ENCODE measurements at places on chromosomes 1 and 21.

DNA sequence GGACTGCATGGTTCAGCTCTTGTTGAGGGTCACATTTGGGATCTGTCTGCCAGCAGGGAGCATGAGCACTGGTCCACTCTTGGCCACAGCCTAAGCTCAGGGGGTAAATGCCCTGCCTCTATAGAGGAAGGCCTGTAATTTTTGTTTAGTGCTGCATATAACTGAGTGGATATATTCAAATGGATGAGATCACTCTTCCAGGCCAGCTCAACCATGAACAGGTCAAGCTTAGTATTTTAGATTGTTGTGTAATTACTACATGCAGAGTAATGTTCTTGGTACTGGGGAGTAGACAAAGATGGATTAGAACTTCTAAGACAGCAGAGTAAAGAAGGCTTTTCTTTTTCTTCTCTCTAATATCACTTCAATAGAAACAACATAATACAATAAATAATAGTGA is 376.9 kb downstream of the GPATCH2 start:
- DNase-seq, result no peak

DNA sequence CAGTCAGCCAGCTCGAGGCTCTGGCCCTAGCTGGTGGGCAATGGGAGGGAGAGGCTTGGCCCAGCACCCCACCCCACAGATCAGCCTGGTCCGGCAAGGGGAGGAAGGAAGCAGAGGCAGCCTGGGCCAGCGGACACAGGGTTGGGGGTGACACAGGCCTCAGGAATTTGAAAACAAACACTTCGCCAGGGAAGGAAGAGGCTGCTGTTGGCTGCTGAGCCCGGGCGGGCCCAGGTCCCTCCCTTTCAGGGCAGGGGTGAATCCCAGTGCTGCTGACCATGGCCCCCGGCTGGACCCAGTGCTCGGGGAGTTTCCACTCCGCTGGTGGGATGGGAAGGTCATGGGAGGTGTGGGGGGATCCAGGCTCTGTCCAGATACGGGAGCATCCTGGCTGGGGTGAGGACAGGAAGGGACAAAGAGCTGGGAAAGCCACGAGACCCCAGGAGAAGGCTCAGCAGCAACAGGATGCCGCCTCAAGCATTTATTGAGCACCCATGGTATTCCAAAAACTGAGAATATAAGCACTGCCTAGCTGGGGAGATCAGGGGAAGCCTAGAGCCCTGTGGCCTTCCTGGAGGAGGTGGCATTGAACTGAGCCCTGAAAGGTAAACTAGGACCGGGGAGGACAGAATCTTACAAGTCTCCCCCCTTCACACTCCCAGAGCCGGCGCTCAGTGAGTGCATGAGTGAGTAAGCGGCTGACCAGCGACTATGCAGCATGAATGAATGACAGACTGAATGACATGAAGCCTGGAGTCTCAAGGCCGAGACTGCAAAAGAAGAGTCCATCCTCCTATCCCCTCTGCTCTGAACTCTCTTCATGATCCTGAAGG is 26.2 kb upstream of the EPHA2 start:
- no peak for DNase-seq

DNA sequence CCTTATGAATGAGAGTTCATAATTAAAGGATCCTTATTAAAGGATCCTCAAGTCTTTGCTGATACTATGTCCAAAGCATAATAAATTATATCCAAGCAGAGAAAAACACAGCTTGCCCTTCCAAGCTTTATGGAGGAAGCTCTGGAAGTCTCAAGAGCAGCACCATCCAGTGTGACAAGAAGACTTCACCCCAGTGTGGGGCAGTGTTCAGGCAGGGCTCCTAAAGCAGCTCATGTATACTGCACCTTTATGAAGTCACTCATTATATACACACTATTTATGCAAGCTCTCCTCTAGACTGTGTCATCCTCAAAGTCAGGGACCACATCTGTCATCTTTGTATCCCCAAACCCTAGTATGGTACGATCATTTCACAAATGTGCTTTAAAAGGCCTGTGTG is 11.9 kb upstream of the CCN1 start:
- no peak for DNase-seq

GRCh38 chr1:94153133-94153532 is 32.2 kb upstream of the ABCA4 start:
- DNase-seq, result no peak

DNA sequence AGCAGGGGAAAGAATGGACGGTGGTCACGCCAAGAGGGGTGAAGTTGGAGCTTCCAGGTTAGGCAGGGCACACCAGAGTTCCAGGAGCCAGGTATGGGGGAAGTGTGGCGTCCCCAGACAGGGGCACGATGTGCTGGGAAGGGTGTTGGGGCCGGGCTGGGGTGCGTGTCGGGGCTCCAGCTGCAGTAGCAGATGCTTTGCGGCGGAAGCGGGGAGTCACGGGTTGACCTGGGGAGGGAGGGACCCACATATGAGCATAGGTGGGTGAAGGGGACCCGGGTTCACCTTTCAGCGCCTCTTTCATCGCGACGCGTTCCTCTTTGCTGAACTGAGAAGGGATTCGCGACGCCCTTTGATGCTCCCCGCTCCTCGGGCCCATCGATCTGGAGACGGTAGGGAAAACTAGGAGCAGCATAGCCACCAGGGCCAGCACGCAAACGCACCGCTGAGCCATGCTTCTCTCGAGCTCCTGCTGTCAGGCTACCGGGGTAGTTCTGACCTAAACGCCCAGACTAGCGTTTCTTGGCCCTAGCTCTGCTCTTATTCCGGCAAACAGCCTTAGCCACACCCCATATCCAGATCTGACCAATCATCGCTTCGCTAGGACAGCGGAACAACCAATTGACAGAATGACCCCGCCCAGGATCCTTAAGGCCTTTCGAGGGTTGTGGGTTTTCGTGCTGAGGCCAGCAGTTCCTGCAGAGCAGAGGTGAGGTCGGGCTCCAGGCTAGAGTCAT is at the start of gene PM20D1:
Gene PM20D1 (minus strand): TSS at position 514 of the 737 bp plus-strand sequence. CDS start 60 bp downstream, at position 454.
- DNase-seq, result peak; percentile 39

DNA sequence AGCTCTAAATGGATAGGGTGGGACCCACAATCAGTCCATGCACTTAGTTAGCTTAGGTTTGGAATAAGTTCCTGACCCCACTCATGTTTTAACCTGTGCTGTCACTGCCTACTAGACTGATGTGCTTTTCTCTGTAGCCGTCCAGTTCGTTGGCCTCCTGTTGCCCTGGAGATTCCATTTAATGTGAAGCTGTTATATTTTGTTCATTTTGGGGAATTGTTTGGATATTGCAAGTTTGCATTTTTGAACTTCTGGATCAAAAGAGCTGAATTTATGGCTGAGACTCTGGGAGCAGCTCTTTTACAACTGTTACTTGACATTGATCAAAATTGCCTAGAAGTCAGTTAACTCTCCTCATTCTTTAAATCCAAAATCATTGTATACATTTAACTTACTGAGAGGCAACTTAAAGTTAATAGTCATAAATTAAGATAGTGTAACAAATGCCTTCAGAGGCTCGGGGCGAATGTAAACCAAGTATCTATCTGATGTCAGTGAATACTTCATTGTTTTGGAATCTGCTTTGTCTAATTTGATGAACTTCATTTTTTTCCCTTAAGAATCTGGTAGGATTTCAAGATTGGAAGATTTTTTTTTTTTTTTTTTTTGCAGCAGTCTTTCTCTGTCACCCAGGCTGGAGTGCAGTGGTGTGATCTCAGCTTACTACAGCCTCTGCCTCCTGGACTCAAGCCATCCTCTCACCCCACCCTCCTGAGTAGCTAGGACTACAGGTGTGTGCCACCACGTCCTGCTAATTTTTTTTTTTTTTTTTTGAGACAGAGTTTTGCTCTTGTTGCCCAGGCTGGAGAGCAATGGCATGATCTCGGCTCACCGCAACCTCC is 38.1 kb downstream of the MIGA1 start:
- DNase-seq, result no peak

DNA sequence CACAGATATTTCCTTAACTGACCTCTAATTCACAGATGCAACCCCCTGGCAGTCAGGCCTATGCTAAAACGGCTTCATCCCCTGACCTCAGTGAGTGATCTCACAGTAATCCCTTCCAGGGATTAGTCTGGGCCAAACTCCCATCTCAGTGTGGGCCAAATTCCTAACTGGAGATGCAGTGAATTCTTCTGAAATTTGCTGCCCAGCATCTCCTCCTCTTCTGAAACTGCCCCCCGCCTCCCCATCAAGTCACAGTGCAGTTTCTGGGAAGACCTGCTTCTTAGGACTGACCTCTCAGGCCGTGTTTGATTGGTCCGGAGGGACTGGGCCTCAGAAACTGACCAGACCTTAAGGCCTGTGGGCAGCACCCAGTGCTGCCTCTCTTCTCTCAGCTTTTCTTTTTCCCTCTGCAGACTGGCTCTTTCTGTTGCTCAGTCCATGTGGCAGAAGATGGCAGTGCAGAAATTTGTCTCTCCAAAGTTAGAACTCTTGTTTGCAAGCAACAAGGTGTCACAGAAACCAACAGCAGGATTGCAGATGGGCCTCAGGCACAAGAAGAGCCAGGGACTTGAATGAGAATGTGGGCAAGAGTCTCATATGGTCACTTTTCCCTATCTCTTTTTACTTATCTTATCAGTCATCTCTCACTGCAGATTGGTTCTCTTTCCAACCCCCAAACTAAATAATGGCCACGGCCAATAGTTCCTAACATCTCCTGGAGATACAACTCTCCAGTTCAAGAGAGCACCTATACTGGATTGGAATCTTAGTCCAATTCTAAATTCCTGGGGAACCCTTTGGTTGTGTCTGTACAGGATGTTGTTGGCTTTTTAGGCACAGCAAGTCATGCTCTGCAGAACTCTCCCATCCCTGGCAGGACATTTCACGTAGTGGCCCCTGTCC is 95.5 kb upstream of the RALGPS2 start:
- no peak for DNase-seq

- no peak for DNase-seq
Measured at GRCh38 chr1:244012202-244012601, 38.9 kb upstream of the ZBTB18 start.

DNA sequence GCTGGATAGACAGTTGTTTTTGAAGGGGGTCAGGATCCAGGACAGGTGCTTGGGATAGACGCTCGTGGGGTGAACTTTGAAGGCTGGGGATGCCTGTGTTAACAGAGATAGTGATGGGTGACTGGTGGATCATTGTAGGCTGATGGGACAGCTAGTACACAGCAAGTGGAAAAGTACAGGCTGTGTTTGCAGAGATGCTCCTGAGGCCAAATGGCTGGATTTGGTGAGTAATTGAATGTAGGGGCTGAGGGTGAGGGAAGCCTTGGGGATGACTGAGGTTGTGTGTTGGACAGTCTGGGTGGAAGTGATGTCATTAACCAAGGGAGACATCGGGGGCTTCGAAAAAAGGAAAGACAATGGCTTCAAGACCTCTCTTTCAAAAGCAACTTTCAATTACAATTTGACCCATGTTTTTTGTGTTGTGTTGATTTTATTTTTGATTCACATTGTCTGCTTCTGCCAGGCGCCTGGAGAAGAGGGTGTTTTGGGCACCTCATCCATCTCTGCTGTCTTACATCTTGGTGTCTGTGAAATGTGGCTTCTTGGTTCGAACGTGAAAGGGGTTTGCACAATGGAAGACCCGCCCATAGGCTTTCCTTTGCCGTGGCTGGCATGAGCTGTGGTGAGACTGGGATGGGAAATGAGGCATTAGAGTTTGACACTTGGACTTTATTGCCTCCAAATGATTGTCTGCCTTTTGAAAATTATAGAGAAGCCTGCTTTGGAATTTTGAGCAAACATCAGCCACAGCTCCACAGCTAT is 147.5 kb downstream of the FOXD2 start:
- no peak for DNase-seq
